ENCODE measurements at places on chromosomes 16 and 17.

- no peak for DNase-seq
Measured at GRCh38 chr17:79211061-79211770, 136.6 kb downstream of the ENGASE start.

GRCh38 chr17:13770702-13771101, 169.0 kb upstream of the HS3ST3A1 start:
- DNase-seq = no peak

DNA sequence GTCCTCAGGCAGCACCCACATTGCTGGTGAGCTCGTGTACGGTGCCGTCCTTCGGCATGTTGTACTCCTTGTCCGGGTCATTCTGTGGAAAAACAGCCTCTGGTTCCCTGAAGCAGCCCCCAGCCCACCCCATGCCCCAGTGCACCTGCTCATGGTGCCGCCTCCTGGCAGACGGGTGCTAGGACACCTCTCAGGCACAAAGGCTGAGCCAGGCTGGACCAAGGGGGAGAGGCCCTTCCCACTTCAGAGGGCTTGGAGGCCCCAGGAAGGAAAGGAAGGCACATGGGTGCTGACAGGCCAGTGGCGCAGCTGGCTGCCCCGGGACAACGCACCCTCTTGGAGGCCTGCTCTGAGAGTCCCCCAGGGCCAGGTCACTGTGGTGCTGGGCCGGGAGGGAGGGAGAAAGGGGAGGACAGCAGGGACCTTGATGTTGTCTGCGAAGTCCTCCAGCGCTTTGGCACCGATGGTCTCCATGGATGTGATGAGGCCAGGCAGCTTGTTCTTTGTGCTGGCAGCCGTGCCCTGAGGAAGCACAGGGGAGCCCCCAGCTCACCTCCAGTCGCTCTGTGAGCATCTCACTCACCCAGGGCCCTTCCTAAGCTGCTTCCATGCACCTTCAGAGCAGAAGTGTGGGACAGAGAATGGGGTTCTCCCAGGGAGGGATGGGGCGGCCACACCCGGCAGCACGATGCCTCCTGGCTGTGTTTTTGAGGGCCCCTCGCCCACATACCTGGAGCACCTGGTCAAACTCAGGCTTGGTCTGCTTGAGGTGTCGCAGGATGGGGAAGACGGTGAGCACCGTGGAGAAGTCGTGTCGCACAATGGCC, 9.3 kb downstream of the ZACN start:
- no peak for DNase-seq

- no peak for DNase-seq
Measured at GRCh38 chr17:17931159-17931558, 41.0 kb downstream of the TOM1L2 start.

- DNase-seq = no peak
Measured at GRCh38 chr17:76333673-76334505, 19.8 kb downstream of the PRPSAP1 start.

All from central memory CD4-positive, alpha-beta T cell (primary cell).